ENCODE measurements at places on chromosomes 16 and 17.

DNA sequence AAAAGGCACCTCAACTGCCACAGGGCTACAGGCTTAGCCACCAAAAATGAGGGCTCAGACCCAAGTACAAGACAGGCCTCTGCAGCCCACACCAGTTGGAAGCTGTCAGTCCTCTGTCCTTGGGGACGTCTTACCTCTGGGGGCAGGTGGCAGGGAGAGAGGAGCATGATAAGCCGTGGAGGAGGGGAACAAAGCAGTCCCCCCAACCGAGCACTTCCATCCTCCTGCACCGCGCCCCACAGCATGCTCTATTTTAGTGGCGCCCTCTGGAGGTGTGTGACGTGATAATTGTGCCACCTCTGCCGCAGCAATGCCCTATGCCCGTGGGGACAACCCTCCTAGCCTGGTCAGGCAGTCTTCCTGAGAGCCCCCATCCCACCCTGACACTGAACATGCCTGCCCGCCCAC lies 13.6 kb downstream of the G6PC3 start:
- DNase-seq: no peak

GRCh38 chr16:50591800-50592771 lies 43.9 kb downstream of the NKD1 start:
- DNase-seq: no peak

DNA sequence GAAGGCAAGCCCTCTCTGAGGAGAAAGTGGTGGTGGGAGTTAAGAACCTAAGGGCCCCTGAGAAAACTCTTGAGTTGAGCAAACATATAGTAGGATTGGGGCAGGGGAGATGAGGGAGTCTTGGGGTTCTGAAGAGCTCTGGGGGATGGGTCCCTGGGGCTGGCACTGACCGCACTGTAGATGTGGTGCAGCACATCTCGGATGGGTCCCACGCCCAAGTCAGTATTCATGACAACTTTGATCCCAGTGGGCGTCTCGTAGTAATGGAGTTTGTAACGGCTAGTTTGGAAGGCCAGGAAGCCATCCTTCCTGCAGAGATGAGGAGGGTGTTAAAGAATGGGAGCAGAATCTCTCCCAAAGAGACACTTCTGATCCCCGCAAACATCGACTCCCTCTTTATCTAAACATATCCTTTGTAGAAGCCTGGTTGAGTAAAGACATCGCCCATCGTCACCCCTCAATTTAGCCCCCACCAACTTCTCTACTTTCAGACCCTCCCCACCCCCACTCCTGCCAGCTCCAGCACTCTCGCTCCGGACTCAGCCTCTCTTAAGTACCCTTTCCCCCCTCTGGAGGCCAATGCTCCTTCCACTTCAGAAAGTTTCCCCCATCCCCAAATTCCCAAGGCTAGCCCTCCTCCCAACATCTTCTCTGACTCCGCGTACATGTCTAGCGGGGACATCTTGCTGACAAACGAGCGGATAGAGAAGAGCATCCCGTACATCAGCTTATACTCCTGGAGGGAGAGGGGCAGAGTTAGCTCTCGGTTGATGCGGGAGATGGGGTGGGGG lies 710 bp downstream of the TRAPPC1 start:
- DNase-seq: no peak

- no peak for DNase-seq
Observed at GRCh38 chr17:72465191-72466024, 344.6 kb downstream of the SOX9 start.

DNA sequence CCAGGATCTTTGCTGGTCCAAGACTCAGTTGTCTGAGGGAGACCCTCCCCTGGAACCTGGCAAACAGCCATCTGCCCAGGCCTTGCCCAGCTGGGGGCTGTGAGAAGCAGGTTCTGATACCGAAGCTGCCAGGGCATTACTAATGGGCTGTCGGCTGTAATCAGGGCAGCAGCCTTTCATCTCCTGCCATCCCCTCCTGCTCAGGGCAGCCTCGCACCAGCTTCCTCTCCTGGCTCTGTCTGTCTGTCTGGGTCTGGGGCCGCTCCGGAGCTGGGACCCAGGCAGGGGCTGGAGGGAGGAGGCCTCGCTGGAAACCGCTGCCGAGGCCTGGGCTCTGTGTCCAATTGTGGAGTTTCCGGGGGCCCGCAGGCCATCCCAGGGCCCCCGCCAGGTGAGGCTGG lies 21.6 kb upstream of the BRD7 start:
- no peak for DNase-seq

- DNase-seq: no peak
Observed at GRCh38 chr17:41651625-41652460, 27.5 kb upstream of the KRT17 start.

DNA sequence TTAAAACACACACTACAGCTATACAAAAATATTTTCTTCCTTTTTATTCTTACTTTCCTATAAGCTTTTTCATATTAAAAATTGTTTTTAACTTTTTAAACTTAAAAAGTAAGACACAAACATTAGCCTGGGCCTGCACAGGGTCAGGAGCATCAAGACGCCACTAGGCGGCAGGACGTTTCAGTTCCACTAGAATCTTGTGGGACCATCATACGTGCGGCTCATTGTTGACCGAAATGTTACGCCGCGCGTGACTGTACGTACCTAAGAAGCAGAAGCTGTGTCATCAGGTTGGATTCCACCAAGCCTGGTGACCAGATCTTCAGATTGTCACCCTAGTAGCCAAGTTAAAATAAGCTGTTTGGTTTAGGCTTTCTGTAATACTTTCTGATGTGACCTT lies 47.1 kb downstream of the USP10 start:
- DNase-seq: no peak

GRCh38 chr17:62098623-62099231 lies 33.6 kb upstream of the MED13 start:
- peak; percentile 2 for DNase-seq

DNA sequence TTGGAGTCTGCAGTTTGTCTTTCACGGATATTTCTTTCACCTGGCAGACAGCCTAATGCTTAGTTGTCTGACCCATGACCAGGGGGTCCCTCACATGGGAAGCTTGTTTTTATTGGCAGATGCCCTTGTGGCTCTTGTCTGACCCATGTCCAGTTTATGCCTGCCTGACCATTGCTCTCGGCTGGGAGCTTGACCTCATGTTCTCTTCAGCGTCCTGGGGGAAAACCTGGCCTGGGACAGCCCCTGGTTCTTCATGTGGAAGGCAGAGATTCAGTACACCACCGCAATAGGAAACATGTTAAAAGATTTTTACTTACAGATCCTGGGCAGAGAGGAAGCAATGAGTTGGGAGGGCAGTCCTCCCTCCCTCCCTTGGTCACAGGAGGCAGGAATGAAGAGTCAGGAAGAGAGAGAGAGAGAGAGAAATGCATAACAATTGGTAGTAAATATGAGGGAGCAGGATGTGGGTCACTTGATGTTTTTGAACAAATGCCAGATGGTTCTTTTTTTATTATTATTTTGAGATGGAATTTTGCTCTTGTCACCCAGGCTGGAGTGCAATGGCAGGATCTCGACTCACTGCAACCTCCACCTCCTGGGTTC lies 302.7 kb upstream of the MYOCD start:
- DNase-seq: no peak

DNA sequence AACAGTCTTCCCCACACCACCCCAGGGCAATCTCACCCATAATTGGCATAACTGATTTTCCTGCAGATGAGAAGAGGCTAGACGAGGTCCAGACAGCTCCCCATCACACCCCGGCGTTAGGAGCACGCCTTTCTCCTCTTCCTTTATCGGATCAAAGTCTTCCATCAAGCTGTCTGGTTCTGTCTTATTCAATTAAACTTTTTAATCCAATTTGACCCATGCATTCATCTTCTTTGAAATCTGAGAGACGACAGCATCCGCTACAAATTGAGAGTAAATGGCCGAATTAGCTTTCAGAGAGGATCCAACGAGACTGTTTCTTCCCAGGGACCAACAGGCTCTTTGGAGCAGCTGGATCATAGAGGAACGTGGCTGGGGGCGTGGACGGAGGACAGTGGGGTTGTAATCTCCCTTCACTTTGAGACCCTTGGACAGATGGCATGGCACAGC lies 44.4 kb upstream of the GPRC5B start:
- DNase-seq: no peak

DNA sequence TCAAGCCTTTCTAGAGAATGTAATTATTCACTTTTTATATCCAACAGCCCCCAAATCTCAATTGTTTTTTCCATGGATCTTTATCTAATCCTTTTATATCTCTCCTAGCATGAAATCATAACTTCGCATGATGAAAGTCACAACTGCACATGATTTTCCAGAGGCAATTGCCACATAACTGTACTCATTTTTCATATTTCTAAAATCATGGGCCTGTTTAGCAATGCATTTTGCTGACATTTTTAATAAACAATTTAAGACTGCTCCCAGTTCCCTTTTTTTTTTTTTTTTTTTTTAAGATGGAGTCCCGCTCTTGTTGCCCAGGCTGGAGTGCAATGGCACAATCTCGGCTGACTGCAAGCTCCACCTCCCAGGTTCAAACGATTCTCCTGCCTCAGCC lies 83.5 kb downstream of the VMP1 start:
- DNase-seq: no peak

GRCh38 chr17:34579017-34579946 lies at the start of gene TMEM132E:
TSS of gene TMEM132E (plus strand) at chr17:34579582. CDS start at chr17:34581077, 1,495 bp downstream.
- no peak for DNase-seq

GRCh38 chr16:86391984-86392383 lies 118.3 kb upstream of the FOXF1 start:
- DNase-seq: no peak

- DNase-seq: no peak
Observed at GRCh38 chr16:79395591-79395990, 204.9 kb downstream of the MAF start.

- DNase-seq: no peak
Observed at GRCh38 chr16:65222536-65222935, 100.7 kb upstream of the CDH11 start.

- peak; percentile 35 for DNase-seq
Observed at GRCh38 chr17:66165537-66166123, 26.3 kb downstream of the CEP112 start.

- DNase-seq: no peak
Observed at GRCh38 chr17:65662196-65662595, 100.7 kb upstream of the AXIN2 start.

DNA sequence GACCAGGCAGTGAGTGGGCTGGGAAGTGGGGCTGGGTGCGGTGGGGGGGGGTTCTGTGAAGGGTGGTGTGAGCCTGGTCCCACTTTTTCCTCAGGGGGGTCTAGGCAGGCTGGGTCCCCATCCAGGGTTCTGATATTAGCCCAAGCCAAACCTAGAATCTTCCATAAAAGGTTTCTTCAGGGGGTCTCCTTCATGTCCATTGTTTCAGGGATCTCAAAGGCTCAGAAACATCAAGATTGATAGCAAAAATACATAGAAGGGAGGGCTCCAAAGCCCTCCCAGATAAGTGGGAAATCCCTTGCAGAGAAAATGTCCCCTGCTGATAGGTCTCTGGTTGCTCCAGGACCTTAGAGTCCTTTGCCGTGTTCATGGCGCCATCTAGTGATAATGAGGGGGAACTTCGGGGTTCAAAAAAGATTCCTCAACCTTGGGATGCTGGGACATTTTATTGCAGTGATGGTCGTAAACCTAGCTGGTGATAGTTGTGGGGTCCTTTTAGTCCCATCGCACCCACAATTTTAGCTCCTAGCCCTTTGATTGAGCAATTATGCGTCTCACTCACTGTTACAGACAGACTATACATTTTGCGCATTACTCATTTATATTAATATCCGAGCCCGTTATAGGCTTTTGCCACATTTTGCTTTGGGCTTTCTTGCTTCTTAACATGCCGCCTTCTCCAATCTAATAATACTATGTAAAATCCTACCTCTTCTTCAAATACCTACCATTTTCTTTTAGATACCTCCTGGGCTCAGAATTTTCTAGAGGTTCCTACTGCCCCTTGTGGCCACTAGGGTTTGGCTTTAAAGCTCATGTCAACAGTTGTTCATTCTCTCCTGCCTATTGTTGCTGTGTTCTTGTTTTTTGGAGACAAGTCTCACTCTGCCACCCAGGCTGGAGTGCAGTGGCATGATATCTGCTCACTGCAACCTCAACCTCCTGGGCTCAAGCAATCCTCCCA lies 35.1 kb downstream of the IGF2BP1 start:
- DNase-seq: peak; percentile 35
